Effector CD8-positive, alpha-beta T cell (primary cell): ENCODE measurements at places on chromosomes 7 and 10.

DNA sequence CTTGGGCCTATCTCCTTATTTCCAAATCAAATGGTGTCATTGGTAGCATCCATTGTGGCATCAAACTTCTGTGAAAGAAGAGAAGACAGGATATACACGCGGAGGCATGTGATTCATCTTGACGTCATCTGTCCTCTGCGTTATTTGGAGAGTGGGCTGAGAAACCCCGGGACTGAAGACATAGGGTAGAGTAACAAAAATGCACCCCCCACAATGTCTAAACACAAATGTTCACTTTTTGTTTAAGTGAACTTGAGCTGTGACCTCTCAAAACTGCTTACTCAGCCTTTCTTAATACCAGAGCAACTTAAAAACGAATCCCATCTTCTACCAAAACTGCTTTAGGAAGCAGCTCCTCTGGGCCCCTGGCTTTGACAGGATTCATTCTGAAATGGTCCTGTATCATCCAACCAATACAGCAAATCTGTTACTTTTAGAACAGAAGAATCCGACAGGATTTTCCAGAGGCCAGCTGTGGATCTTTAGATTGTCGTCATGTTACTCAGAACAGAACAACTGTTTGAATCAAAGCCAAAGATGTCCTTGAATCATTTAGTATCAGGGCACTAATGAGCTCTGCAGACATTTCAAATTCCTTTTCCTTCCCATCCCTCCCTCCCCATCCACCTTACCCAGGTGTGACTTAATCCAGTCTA, 438.1 kb downstream of the SUGCT start:
- no peak for DNase-seq

DNA sequence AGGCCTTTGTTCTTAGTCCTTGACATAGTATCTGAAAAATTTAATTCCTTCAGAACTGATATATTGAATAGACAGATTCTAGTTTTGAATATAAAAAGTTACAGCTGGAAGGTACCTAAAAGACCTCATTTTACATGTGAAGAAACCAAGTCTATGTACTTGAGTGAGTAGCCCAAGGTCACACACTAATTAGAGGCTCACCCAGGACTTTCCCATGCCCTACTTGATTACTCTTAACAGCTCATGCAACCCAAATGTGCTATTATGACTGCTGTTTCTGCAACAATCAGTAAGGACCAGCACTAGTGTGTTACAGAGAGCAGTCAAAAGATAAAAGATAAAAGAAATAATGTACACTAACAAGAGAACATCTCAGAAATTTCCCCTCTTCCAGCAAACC, 40.7 kb upstream of the BET1 start:
- DNase-seq: no peak

DNA sequence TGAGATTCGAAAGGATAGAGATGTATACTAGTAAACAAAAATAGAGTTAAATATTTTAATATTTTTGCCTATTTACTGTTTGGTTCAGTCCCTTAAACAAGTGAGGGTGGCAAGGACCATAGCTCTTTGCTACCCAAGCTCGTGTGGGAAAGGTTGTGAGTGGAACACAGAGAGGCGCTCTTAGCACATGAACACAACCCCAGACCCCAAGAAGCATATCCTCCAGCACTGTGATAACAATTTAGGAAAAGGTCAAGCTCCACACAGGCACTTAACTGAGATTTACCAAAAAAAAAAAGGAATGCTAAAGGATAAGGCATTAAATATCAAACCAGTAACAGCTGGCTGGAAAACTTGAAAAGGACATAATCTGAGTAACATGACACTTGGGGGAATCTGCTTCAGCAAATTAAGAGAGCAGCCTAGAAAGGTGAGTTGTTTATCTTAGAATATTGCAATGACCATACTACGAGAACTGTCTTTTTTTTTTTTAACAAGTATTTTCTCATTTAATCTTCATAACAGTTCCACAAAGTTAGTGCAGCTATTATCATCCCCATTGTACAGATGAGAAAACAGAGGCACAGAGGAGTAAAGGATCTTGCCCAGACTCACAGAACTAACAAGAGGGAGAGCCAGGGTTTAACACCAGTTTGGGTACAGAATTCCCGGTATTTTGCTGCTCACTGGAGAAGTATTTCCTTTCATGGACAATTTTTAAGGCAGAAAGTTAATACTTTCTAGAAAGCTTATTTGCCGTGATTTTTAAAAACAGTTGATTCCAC, 303.5 kb upstream of the AOAH start:
- no peak for DNase-seq

DNA sequence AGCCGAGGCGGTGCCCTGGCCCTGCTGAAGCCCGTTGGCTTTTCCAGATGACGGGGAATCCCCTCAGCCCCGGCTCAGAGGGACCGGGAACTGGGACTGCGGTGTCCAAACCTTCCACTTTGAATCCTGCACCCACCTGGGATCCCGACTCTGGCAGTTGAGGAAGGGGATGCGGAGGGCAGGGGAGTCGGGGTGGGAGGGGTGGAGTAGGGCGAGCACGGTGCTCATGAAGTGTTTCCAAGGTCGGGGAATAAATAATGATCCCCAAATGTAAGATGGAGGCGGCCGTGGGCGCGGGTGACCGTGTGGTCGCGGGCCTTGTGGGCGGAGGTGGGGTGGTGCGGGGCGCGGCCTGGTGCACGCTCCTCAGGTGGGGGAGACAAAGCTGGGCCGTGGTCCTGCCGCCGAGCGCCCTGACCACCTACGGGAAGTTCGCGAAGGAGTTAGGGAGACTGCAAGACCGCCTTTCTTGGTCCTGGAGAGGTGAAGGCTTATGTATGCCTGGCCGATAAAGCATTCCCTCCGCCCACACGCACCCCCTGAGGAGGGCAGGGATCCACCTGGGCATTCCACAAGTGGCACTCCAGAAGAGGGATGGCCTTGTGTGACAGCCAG, 1.4 kb downstream of the MTURN start:
- no peak for DNase-seq
